AG09309 (cell line): ENCODE measurements at places on chromosomes 2 and 18.
A peak's percentile ranks its signal among the peaks of the same experiment; 100 is the strongest.

DNA sequence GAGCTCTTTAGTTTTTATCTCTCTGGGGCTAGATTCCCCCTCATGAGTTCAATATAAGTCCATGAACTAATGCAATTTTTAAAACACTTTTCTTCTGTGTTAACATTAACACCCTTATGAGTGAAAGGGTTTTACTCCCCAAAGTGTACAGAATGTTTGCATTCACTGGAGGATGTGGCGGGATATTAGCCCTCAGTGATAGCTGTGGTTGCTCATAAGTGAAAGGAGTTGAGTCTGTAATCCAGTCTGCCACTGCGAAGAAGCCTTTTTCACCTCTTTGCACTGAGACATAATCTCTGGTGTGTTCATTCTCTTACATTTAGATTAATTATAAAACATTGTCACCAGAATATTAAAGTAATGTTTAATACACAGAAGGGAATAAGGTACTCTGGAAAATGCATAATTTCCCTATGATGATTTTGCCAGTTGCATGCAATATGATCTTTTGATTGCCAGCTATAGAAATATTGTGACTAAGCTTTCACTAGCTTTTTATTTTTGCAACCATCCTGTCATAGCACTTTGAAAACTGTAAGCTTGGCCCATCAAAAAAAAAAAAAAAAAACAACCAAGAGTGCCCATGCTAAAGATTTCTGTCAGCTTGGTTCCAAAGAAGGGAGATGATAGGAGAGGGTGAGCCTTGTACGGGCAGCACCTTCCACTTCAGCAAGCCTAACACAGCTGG lies 113.2 kb downstream of the BCL11A start:
- no peak for DNase-seq

DNA sequence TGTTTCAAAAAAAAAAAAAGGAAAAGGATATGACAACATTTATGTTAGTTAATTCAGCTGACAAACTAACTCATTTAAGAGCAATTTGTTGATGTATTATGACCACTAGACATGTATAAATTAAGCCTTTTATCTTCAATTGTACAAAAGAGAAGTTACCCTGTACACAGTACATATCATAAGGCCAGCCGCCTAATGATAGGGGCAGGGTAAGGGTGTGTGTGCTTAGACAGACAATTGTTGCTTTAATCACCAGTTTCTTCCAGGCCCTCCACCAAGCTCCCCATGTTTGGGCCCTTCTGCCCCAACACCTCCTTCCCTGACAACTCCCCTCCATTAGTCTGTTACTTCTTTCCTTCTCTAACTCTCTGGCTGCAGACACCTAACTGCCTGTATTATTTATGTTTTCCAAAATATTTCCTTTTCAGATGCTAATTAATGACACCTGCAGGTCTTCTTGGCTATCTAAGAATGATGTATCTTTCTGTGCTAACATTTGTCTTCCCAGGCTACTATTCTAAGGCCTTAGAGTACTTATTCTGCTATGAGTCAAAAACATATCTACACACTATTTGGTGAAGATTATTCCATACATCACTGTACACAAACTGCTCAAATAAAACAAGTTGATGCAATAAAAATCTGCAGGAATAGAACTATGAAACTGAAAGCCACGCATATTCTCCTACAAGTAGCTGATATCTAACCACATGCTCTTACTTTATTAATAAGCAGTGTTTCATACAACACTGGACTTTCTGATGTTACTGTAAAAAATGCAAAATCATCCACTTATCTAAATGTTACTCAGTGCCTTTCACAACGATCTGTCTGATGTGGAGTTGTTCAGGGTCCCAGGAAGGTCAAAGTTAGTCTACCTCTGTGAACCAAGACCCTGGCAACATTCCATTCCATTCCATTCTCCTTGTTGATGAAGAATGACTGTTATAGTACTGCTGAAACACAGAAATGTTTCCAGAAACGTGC lies 26.4 kb downstream of the TMEM131 start:
- DNase-seq = peak; percentile 5

DNA sequence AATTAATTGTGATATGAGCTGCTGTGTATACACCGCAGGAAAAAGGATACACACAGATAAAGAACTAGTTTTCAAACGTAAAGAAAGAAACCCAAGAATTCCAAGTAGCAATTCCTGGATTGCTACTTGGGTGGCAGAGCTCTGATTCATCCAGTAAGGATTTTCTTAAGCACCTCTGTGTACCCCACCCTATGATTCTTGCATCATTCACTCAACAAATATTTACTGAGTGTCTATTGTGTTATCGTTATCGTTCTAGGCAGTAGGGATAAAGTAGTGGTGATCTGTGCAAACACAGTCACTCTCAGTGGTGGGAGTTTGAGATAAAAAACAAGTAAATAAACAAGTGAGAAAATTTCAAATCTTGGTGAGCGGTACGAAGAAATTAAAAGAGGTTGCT lies 4.9 kb upstream of the TMEM200C start:
- no peak for DNase-seq

DNA sequence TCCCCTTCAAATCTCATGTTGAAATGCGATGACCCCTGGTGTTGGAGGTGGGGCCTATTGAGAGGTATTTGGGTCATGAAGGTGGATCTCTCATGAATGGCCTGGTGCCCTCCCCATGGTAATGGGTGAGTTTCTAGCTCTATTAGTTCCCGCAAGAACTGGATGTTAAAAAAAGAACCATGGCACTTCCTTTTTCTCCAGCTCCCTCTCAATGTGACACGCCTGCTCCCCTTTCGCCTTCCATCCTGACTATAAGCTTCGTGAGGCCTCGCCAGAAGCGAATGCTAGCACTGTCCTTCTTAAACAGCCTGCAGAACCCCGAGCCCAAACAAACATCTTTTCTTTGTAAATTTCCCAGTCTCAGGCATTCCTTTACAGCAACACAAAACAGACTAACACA lies 303.2 kb upstream of the REV1 start:
- no peak for DNase-seq

DNA sequence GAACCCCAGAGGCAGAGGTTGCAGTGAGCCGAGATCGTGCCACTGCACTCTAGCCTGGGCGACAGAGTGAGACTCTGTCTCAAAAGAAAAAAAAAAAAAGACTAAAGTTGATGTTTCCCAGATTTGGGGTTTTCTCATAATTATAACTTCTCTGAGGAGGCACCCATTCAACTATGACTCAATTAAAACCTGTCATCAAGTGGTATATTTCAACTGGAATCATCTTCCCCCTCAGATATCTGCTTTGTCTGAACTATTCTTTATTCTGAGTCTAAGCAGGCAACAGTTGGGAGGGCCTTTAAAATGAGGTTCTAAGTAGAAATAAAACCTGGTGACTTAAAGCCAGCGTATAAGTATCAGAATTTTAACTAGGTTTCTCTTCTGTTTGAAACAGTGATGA lies 88.5 kb downstream of the PTRHD1 start:
- no peak for DNase-seq

GRCh38 chr2:61770746-61771145 lies 83.1 kb downstream of the FAM161A start:
- no peak for DNase-seq

GRCh38 chr2:128577141-128577930 lies 258.7 kb upstream of the HS6ST1 start:
- no peak for DNase-seq

DNA sequence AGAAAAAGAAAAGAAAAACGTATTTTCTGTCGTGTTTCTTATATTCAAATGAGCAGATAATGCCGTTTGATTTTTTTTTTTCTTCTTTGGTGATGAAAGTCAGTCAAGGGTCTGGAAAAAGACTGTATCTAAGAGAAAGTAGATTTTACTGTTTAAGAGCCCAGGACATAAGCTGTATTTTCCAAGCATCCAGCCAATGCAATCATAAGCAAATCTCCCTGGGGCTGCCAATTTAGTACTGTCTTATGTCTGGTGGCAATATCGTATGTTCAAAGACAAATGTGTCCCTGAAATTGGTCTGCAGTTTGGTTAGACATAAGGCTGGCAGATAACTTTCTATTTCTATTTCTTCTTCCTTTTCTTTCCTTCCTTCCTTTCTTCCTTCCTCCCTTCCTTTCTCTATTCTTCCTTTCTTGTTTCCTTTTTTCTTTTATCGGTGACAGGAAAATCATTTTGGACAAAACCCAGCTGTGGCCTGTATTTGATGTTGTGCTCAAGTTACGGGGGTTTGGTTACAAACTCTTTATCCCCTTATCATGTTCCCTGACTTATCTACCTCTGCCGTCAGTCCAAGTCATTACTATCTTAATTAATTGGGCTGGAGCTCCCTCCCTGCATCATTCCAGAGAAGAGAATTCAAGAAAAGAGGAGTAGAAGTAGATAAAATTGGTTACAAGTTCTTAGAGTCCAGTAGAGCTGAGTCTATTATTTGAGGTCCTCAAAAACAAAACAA lies 683.4 kb upstream of the FSHR start:
- no peak for DNase-seq

DNA sequence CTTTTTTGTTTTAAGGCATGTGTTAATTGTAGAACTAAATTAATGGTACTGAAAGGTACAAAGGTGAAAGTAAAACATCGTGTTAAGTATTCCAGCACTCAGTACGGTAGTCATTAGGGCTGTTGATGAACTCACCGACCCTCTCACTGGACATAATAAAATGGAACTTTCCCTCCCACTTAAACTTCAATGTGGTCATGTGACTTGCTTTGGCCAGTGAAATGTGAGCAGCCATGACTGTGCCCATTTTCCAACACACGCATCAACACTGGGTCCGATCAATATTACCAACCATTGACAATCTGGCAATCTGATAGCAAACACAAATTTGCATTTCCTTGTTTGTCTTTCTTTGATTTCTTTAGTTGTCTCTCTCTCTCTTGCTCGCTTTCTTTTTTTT lies 125.1 kb downstream of the SPP2 start:
- no peak for DNase-seq
